ENCODE measurements at places on chromosomes 5 and 9. TPM values are rescaled to one million over a fixed set of nuclear protein-coding genes. Genes with fewer than 3 reads are reported as not detected.
A peak's percentile ranks its signal among the peaks of the same experiment; 100 is the strongest.

LCP2 gene
- not detected for polyA plus RNA-seq

GRCh38 chr9:87501806-87502205 lies 4.1 kb downstream of the DAPK1 start:
- no peak for DNase-seq

DNA sequence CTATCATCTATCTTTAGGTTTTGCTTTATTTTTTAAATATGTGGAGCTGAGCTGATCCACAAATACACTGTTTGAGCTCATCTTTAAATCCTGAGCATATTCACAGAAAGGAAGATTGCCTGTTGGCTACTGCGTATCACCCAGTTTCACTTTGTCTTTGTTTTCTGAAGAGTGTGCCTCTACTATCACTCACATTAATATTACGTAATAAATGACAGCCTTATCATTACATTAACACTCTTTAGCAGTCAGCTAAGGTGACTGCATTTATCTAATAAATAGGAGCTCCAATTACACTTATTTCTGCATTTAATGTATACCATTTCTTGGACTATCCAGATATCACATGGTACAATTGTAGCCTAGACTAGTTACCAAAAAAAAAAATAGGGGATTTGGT lies 511.7 kb downstream of the NR2F1-AS1 start:
- no peak for DNase-seq

- no peak for DNase-seq
Observed at GRCh38 chr5:68215898-68216244, 315 bp downstream of the PIK3R1 start.

GRCh38 chr9:85594316-85594715 lies 147.4 kb downstream of the AGTPBP1 start:
- no peak for DNase-seq

- no peak for DNase-seq
Observed at GRCh38 chr5:145887217-145887616, 14.4 kb upstream of the GRXCR2 start.

- peak; percentile 73 for DNase-seq
Observed at GRCh38 chr5:59792983-59793585, 100.4 kb downstream of the PDE4D start.

Measured in BJ (cell line).